ENCODE measurements at places on chromosomes 12 and 14.

GRCh38 chr12:32921397-32921796 is 24.8 kb upstream of the PKP2 start:
- no peaks in the 10 kb centered on the region for H3K36me3 ChIP-seq
- H3K27me3 ChIP-seq = no peaks in the 10 kb centered on the region
- DNase-seq = no peak
- no peak overlapping the region for H3K4me3 ChIP-seq
- no peak overlapping the region for H3K27ac ChIP-seq

GRCh38 chr14:56351861-56352260 is 227.7 kb upstream of the TMEM260 start:
- H3K36me3 ChIP-seq = no peaks in the 10 kb centered on the region
- H3K27me3 ChIP-seq = no peaks in the 10 kb centered on the region
- no peak for DNase-seq
- no peaks in the 10 kb centered on the region for H3K4me1 ChIP-seq
- H3K27ac ChIP-seq = no peak overlapping the region

- no peak for DNase-seq
- peak within 1 kb of the TSS; percentile 60 for H3K4me3 ChIP-seq
- H3K36me3 ChIP-seq = no peaks in the 10 kb centered on the region
- peaks cover 13% of the 10 kb centered on the region for H3K27me3 ChIP-seq
- peaks cover 59% of the 10 kb centered on the region for H3K4me1 ChIP-seq
Measured at GRCh38 chr14:73237219-73237785, at the start of gene PAPLN. PAPLN (plus strand) TSS chr14:73237506; CDS start chr14:73239779, 2,273 bp downstream.

DNA sequence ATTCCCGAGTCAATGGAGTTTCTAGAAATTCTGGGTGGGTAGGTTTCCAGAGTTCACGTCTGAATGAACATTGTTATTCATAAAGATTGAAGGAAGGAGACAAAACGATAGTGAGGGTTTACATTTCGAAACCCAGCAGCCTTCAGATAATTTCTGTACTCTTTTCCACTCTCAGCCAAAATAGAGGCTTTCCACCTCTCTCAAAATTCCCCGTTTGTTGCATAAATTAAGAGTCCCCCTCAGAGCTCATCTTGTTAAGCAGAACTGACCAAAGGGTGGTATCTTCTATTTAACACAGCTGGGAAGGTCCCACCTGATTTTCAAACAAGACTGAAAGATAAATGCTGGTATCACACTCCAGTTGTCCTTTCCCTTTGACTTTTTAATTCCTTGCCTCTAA is 21.5 kb upstream of the YARS2 start:
- DNase-seq = no peak
- no peaks in the 10 kb centered on the region for H3K36me3 ChIP-seq
- H3K4me1 ChIP-seq = no peaks in the 10 kb centered on the region

DNA sequence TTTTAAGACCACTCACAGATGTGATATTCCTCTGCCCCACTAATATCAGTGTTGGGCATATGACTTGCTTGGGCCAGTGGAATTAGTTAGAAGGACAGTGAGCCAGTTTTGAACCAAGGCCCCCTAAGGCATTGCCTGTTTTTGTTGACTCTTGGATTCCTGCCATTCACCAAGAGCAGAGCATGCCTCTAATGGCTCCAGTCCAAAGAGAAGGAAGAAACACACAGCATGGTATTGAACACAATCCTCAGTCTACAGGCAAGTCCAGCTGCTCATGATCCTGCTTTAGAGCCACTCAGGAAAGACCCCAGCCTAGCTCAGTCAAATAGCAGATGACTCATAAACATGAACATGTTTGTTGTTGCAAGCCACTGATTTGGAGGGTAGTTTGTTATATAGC is 1201.5 kb downstream of the BCL11B start:
- no peak overlapping the region for H3K4me3 ChIP-seq
- no peaks in the 10 kb centered on the region for H3K36me3 ChIP-seq
- no peak overlapping the region for H3K27ac ChIP-seq
- peaks cover 8% of the 10 kb centered on the region for H3K4me1 ChIP-seq
- no peaks in the 10 kb centered on the region for H3K27me3 ChIP-seq

DNA sequence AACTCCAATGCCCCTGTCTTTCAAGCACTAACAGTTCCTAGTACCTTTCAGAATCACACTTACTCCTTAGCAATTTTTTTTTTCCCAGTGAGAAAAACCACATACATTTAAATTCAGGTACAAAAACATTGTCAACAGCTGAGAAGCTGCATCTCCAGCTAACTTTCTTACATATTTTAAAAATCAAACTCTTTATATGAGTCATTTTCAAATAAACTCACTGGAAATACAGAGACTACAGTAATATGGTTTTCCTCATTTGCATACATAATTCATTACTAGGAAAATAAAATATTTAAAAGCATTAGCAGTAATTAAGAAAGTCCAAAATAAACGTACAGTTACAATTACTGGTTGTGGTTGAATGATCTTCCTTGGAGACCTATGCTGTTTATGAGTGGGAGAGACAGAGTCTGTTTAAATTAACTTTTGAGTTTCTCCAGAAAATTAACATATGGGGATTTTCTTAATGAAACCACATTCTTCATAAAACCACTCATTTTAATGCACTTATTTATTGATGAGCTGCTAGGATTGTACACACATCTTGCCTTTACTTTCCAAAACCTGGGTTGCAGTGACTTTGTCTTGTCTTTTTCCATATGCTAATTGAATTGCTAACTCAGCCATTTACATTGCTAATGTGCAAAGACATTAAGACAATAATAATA is 9.8 kb downstream of the MUCL1 start:
- peaks cover 4% of the 10 kb centered on the region for H3K4me1 ChIP-seq
- H3K27me3 ChIP-seq = no peaks in the 10 kb centered on the region
- DNase-seq = no peak
- H3K36me3 ChIP-seq = no peaks in the 10 kb centered on the region
- no peak overlapping the region for H3K27ac ChIP-seq

GRCh38 chr14:67186789-67187584 is 2.3 kb upstream of the GARIN2 start:
- H3K27me3 ChIP-seq = no peaks in the 10 kb centered on the region
- no peak overlapping the region for H3K4me3 ChIP-seq
- no peaks in the 10 kb centered on the region for H3K36me3 ChIP-seq
- DNase-seq = no peak

All from H1 (cell line).